ENCODE measurements at places on chromosomes 4 and X. TPM values are rescaled to one million over a fixed set of nuclear protein-coding genes. Genes with fewer than 3 reads are reported as not detected.

TIGD4 gene
- total RNA-seq, result 0.23 TPM

DNA sequence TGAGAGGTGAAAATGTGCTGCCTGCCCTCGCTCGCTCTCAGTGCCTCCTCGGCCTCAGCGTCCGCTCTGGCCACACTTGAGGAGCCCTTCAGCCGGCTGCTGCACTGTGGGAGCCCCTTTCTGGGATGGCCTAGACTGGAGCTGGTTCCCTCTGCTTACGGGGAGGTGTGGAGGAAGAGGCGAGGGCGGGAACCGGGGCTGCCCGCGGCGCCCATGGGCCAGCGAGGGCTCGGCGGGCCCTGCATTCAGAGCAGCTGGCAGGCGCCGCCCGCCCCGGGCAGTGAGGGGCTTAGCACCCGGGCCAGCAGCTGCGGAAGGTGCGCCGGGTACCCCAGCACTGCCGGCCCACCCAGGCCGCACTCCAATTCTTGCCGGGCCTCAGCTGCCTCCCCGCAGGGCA, 39.6 kb downstream of the TRIML1 start:
- no peak for DNase-seq

DNA sequence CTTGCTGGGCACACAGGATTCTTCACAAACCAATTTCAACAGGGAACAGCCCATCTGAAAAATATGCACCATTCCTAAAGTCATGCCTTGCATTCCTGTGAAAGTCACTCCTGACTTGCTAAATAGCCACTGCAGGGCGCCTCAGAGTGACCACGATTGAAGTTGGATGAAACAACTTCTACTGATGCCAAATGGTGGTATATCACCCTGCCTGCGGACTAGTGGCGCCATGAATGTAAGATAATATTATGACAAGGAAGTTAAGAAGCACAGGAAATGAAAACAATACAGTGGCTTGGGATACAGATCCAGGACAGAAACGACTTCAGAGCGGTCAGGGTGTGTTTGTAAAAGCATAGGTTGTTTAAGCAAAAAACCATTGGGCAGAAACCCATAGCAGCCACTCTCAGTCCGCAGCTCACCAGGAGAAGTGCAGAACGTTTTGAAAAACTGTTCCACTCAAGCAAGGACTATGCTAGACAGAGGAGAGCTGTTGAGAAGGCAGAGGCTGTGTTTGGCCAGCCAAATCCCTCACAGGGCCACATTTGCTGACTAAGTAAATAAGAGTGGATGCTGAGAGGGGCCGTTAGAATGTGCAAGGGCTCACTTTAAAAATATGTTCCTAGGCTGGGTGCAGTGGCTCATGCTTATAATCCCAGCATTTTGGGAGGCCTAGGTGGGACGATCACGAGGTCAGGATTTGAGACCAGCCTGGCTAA, 250.4 kb downstream of the PTTG2 start:
- DNase-seq, result peak; percentile 40

RBM41 gene
- 20.4 TPM for total RNA-seq

SCRG1 gene
- 4.3 TPM for total RNA-seq
